Muscle of leg (tissue), 16 donors: ENCODE measurements at places on chromosomes 3 and 15. TPM values are rescaled to one million over a fixed set of nuclear protein-coding genes. Genes with fewer than 3 reads are reported as not detected.

- DNase-seq: no peak
Measured at GRCh38 chr3:13086531-13086981, 13.3 kb upstream of the IQSEC1 start.

- peak; percentile 79 for DNase-seq
Measured at GRCh38 chr3:123027292-123028232, at the start of gene SEMA5B. Gene SEMA5B, minus strand, starts transcription at chr3:123027763. Its CDS starts 66,500 bp downstream, at chr3:122961263.

- no peak for DNase-seq
Measured at GRCh38 chr15:76123031-76123430, 63.2 kb downstream of the TMEM266 start.

DNA sequence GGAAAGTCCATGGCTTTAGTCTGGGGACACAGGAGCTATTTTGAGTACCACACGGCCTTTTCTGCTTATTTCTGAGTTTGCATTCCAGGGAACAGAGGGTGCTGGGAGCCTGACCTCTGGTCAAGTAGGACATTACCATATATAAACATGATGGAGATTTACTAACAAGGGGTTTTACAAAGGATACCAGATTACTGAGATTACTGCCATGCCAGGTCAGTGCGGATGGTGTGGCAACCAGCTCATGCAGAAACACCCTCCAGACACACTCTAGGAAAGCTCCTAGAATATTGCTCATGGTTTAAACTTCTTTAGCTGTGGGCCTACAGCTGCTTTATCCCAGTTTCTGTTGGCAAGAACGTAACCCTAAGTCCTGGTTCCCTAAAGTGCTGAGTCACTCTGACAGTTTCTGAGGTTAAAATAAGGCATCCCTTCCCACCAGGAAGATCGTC is 54.3 kb upstream of the AGTR1 start:
- no peak for DNase-seq

PROK2 gene
- 0.98 TPM for total RNA-seq

DNA sequence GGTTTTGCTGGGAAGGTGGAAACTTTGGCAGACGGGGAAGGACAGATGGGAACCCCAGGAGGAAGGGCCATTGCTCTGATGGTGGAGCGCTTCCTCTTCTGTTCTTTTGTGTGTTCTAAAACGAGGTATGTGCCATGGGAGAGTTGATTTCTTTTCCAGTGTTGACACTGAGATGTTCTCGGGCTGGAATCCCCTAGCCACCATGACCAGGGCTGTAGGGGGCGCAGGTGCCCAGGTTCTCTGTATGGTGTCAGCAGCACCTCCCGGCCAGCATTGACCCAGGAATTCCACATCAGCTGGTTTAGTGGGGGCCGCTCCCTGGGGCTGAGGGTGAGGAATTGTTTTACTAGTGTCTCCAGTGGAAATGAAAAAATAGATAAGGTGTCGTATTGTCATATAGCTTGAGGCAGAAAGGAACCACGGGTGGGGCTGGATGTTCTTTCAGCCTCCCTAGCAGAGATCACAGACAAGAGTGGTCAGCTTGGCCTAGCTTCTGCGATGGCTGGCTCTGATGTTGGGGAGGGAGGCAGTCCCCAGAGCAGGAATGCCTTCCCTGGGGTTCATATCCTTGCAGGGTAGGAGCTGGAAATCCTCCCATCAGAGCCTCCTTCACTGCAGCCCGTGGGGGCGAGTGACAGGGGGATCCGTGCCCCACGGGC is 34.2 kb upstream of the ACAD9 start:
- no peak for DNase-seq

DNA sequence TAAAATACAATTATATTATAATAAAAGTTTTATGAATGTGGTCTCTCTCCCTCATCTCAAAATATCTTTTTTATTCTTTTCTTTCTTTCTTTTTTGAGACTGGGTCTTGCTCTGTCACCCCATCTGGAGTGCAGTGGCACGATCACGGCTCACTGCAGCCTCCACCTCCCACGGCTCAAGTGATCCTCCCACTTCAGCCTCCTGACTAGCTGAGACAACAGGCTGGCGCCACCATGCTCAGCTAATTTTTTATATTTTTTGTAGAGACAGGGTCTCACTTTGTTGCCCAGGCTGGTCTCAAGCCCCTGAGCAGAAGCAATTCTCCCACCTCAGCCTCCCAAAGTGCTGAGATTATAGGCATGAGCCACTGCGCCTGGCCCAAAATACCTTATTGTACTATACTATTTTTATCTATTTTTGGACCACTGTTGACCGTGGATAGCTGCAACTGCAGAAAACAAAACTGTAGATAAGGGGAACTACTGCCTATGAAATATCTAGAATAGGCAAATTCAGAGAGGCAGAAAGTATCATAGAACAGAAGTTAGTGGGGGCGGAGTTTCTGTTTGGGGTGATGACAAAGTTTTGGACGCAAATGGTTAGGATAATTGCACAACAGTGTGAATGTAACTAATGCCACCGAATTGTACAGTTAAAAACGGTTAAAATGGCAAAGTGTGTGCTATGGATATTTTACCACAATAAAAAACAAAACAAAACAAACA is 66.6 kb downstream of the SLC12A8 start:
- no peak for DNase-seq

GRCh38 chr15:59918994-59919951 is 84.8 kb upstream of the FOXB1 start:
- no peak for DNase-seq

DNA sequence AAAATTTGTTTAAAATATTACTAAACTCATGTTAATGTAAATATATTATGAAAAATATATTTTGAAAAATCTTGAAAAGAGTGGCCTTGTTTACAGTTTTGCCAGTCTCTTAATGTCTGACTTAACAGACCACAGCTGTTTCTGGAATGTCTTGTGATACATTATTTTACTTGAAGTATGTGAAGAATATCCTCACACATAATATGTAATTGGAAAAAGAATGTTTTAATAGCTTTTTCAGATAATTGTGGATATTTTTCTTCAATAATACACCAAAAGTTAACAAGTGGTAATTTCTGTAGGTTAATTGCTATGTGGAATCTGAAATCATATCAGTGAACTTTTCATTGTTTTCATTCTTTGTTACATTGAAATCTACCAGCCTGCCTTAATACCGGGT is 101.3 kb downstream of the UBE2E2 start:
- no peak for DNase-seq

PEX5L gene
- total RNA-seq: not detected

TLE3 gene
- 18.6 TPM for total RNA-seq

GRCh38 chr15:34434627-34435305 is 2.8 kb downstream of the GOLGA8A start:
- DNase-seq: no peak

- DNase-seq: peak; percentile 81
Measured at GRCh38 chr3:40068636-40069035, 240.9 kb upstream of the EIF1B start.

GRCh38 chr3:112384769-112385168 is 51.8 kb downstream of the CD200 start:
- DNase-seq: no peak

GRCh38 chr3:151962912-151963311 is 89.5 kb downstream of the SUCNR1 start:
- DNase-seq: peak; percentile 16

- DNase-seq: no peak
Measured at GRCh38 chr3:181735911-181736310, 24.2 kb downstream of the SOX2 start.

HYAL2 gene
- 51.6 TPM for total RNA-seq

IQCB1 gene
- 18.1 TPM for total RNA-seq

FGD5 gene
- 14.1 TPM for total RNA-seq

- DNase-seq: no peak
Measured at GRCh38 chr3:134615743-134616142, 35.1 kb downstream of the KY start.

RETNLB gene
- not detected for total RNA-seq

SERPINI2 gene
- total RNA-seq: 0.04 TPM

GRCh38 chr3:31250116-31250777 is 282.5 kb upstream of the STT3B start:
- no peak for DNase-seq
